Forelimb muscle (tissue), 1 donor: ENCODE measurements at places on chromosomes 1 and 21.

GRCh38 chr1:61013946-61014667 lies 68.3 kb upstream of the NFIA start:
- DNase-seq = no peak

GRCh38 chr1:67685558-67686266 lies 711 bp downstream of the GADD45A start:
- DNase-seq = no peak

DNA sequence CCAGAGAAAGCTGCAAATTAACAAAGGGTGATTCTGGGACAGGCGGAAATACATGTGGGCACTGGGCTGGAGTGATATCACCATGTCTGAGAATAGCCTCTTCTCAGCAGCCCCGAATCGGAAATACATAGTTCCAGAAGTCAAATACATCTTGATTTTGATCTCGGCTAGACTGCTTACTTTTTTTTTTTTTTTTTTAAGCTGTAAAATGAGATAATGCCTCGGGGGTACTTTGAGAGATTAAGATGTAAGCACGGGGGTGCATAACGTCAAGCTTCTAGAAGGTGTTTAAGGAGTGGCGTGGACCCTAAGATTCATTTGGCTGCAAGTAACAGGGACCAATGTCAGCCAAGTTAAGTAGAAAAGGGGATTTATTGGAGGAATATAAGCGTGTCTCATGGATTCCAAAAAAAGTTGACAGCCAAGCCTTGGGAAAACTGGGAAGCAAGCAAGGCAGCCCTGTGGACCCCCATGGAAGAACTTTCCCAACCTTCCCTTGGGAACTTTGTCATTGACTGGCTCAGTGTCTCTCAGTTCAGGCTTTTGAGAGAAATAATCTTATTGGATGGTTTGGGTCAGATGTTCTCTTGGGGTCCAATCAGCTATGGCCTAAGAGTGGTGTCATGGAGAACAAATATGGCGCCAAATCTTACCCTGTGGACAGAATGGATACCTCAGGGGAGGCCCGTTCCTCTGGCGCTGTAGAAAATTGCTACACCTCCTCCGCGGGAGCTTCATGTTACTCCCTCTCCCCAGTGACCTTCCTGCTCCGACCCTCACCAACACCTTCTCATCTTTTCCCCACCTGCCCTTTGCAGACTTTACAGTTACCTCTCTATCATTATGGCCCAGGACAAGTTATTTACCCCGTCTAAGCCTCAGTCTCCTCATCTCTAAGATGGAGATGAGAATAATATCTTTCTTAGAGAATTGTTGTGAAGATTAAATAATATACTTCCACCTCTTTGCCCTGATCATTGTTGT lies 186.6 kb downstream of the KAZN start:
- no peak for DNase-seq

DNA sequence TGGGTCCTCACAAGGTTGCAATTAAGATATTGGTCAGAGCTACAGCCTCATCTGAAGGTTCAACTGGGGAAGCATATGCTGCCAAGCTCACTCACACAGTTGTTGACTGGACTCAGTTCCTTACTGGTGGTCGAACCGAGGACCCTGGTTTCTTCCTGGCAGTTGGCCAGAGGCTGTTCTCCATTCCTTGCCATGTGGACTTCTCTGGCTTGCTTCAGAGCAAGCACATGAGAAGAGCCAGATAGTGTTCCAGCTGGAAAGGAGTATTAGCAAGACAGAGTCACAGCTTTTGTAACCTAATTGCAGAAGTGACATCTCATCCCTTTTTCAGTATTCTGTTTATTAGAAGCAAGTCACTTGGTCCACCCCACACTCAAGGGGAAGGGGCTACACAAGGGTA lies 23.6 kb downstream of the POU2F1 start:
- no peak for DNase-seq

- no peak for DNase-seq
These were observed 54.0 kb downstream of the RAB3B start for GRCh38 chr1:51936531-51936930.

DNA sequence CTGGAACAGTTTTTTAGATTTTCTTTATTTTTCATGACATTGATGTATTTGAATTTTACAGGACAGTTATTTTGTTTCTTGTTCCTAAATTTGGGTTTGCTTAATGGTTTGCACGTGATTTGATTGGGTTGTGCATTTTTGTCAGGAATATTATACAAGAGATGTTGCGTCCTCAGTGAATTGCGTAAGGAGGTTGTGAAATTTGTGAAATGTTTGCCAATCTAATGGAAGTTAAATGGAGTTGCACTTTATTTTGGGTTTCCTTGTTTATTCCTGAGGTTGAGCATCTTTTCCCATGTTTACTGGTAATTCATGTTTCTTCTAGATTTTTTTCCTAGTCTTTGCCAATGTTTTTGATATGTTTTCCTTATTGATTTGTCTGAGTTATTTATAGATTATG lies 19.9 kb downstream of the ZNF648 start:
- DNase-seq = no peak

DNA sequence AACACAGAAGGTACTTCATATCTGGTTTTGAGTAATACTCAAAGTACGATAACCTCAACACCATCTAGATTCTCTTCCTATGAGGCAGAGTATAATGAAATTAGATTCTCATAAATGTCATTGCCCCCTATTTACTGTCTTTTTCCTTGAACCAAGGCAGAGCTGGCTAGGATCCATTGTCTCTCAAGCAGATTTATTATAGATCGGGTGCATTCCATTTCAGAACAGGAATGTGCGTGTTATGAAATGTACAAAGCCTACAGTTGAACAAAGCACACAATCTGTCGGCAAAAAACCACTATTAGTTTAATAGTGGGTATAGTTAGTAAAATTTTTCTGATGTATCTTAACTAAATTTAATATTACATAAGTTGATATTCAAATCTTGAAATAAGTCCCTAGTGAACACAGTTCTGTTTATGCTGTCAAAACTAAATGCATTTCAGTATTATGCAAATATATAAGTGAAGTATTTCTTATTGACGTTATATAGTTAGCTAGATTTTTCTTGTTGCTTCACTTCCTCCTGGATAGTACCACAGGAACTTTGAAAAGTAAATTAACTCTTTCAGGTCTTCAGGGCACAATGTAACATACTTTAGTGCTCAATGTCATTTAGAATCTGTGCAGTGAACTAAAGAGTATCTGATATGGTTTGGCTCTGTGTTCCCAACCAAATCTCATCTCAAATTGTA lies 92.1 kb downstream of the DDAH1 start:
- no peak for DNase-seq

GRCh38 chr1:30908696-30909364 lies at the start of gene SDC3:
SDC3 (minus strand) TSS chr1:30908758; CDS start chr1:30908586, 172 bp downstream.
- DNase-seq = no peak

- no peak for DNase-seq
These were observed 11.5 kb upstream of the LRRC47 start for GRCh38 chr1:3807769-3808168.

DNA sequence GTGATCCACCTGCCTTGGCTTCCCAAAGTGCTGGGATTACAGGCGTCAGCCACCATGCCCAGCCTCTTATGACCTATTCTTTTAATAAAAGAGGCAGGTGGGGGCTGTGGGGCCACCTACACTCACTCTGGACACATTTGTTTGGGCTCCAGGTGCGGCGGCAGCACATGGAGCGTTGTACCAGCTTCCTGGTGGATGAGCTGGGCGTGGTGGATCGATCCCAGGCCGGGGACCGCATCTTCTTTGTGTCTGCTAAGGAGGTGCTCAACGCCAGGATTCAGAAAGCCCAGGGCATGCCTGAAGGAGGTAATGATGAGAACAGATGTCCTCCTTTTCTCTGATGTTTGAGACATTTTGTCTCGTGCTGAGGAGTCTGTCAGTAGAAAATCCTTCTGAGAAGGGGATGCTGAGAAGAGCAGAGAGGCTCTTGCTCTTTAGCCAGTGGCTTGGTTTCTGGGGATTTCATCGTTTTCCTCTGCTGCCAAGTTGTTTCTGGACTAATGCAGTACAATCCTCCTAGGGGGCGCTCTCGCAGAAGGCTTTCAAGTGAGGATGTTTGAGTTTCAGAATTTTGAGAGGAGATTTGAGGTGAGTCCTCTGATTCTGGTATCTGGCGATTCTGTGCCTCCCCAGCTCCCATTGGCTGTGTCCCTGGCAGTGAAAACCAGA lies 17.9 kb upstream of the MIIP start:
- DNase-seq = no peak

GRCh38 chr1:234107416-234108021 lies 203.0 kb downstream of the SLC35F3 start:
- DNase-seq = no peak

GRCh38 chr1:168114845-168115244 lies 21.9 kb downstream of the GPR161 start:
- no peak for DNase-seq
